ENCODE measurements at places on chromosomes 5 and 9.

- DNase-seq: no peak
Measured at GRCh38 chr9:35771075-35771433, 17.0 kb upstream of the MSMP start.

GRCh38 chr5:141343242-141343952, at the start of gene PCDHGA3:
Gene PCDHGA3 (plus strand): TSS chr5:141343829. CDS start chr5:141344034, 205 bp downstream.
- peak; percentile 29 for DNase-seq

DNA sequence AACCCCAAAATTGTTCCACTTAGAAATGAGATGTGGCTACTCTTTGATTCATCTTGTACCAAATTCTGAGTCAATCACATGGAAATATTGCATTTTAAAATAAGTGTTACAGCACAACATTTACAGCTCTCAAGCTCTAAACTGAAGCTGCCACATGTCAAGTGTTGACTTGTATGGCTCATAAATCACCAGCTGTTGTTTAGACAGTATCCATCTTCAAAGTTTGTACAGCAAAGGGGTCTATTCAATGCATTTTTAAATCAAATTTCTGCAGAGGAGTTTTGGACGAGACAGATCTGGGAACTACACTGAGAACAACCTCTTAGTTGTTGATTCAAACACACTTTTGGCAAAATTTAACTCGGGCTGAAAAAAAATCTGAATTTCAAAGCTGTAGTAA, 31.4 kb downstream of the CHSY3 start:
- no peak for DNase-seq

DNA sequence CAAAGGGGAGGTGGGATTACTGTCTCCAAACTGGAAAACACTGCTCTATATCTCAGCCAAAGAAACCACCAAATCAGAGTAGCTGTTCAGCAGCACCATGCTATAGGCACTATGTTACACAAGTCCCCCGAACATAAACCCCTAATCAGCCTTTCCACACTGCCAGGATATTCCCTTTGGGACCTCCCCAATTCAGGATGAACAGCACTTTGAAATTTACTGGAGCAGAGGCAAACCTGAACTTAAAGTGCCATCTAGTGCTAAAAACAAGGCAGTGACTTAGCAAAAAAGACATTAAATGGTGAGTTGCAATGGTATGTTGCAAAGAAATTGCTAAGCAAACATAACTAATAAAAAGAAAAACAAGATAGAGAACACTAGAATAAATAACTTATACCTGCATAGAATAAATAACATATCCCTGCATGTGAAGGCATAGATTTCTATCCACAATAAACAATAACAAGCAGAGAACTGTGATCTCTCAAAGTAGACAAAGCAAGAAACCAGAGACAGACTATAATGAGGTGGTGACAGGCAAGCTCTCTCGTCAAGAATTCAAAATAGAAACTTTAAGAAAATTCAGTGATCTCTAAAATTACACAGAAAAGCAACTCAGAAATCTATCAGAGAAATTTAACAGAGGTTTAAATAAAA, 584.4 kb upstream of the ACO1 start:
- peak; percentile 60 for DNase-seq

DNA sequence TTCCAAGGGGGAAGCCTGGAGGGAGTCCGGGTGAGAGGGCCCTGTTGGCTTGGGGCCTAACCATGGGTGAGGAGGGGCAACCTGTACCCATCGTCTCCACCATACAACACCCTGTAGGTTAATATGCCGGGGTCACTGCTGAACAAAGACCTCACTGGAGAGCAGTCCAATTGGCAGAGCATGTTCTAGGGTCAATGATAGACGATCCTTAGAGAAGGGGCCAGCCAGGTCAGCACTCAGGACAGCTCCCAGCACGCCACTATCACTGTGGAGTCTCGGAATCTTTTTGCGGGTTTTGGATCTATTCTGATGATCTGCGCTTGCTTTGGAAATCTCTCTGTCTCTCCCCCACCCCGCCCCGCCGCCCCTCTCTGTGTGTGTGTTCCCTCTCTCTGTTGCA, 218.4 kb upstream of the MVB12B start:
- no peak for DNase-seq

DNA sequence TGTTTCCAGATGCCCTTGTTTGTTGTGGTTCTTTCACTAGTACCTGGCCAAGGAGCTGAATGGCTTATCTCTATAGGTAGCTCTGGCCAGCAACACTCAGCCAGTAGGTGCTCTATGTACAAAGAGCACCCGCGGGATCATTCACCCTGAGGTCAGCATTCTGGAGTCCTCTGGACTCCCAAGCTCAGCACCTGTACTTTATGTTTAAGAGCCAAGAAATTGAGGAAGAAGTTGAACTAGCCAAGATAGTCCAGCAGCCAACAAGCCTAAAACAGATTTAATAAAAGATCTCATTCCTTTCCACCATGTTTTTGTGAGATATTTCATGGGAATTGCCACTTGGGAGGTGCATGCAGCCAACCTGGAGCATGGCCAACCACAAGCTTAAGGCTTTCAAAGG, 242.6 kb upstream of the PAPPA start:
- DNase-seq: no peak

GRCh38 chr5:157252711-157253465, 13.0 kb upstream of the CYFIP2 start:
- no peak for DNase-seq

DNA sequence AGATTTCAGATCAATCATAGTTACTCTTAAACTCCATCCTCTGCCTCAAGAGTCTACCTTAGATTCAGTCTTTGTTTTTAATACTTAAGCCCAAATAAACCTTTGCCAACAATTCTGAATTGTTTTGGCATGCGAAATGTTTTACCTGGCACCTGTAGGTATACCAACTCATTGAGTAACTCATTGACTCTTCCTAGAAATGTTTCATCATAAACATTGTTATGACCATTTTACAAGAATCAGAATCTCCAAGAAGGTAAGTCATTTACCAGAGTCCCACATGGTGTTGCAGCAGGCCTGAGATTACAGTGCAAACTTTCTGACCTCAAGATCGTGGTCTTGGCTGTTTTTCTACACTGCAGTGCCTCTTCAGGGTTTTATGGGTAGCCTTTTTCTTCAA, 750.4 kb downstream of the BRINP1 start:
- DNase-seq: no peak

GRCh38 chr5:180080486-180081280, 9.1 kb upstream of the RNF130 start:
- no peak for DNase-seq

DNA sequence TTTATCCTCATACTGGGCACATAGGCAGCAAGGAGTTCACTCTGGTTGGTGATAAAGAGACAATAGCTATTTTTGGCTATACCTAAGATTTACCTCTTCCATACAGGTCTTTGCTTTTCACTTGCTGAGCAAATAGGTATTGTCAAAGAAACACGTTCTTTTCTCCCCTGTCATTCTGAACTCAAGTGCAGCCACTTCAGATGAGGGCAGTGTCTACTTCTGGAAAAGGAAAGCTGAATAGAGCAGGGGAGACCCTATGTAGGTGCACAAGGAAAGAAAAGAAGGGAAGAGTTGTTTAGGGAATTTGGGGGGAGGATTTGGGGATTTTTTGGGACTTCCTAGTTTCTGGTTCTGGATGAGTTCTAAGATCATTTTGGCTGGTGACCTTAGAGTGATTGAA, 109.6 kb downstream of the ATP10B start:
- DNase-seq: no peak

DNA sequence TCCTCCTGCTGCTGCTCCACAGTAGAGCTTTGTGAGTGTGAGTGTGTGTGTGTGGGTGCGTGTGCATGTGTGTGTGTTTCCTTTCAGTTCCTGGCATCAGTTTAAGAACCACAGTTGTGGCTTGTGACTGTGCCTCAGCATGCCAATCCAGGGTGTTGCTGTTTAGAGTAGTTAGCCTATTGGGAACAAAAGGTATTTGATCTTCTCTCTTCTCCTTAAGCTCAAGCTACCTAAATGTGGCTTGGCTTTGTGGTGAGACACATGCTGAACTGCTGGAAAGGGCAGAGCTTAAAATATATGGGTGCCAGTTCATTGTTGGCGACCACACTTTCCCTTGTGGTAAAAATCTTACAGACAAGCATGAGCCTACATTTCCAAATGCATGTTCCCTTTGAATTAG, 116.6 kb upstream of the BNC2 start:
- DNase-seq: peak; percentile 12

- no peak for DNase-seq
Measured at GRCh38 chr5:160950311-160950710, 98.3 kb upstream of the ATP10B start.

DNA sequence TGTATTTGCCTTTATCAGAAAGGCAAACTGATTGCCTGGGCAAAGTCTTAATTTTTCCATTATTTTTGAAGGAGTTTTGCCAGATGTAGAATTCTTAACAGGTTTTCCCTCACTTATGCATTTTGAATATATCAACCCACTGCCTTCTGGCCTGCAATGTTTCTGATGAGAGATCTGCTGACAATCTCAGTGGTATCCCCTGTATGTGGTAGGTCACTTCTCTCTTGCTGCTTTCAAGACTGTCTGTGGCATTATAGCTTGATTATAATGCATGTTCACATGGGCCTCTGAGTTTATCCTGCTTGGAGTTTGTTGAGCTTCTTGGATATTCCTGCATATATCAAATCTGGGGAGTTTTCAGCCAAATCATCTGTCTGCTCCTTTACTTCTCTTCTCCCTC, 82.2 kb downstream of the HABP4 start:
- DNase-seq: no peak

DNA sequence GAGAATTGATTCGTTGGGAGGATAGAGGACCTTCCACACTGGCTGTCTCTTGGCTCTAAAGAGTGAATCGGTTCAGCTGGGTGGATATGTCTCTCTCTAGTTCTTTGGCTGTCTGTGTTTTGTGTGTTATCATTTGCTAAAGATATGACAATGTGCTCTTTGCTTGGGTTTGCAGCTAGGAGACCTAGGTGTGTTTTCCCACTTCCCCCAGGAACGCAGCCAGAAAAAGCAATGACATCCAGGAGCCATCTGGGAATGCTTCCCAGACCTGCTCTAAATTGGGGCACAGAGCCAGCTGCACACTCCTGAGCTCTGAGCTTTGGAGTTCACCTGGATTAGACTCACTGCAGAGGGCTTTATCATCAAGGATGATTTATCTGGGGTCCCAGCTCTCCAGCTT, 12.8 kb upstream of the PDZD2 start:
- DNase-seq: no peak

DNA sequence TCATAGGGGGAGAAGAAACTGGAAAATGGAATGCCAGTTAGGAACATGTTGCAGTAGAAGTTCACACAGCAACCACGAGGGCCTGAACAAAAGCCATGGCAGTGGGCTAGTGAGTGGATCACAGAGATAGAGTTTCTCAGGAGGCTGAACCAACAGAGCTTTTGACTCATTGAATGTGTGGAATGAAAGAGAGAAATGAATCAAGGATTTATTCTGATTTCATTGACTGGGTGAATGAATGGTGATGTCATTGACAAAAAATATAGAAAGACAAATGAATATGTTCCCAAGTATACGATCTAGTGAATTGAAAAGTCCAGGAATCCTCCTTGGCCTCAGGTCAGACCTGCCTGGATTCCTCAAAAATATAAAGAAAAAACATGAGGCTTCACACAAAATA, 99.2 kb downstream of the ZNF462 start:
- DNase-seq: peak; percentile 55

- DNase-seq: no peak
Measured at GRCh38 chr9:124266139-124266825, 8.5 kb downstream of the NEK6 start.

GRCh38 chr9:37453827-37454226, 11.4 kb downstream of the ZBTB5 start:
- DNase-seq: peak; percentile 70

- DNase-seq: peak; percentile 3
Measured at GRCh38 chr5:33850100-33850594, 41.6 kb downstream of the ADAMTS12 start.

DNA sequence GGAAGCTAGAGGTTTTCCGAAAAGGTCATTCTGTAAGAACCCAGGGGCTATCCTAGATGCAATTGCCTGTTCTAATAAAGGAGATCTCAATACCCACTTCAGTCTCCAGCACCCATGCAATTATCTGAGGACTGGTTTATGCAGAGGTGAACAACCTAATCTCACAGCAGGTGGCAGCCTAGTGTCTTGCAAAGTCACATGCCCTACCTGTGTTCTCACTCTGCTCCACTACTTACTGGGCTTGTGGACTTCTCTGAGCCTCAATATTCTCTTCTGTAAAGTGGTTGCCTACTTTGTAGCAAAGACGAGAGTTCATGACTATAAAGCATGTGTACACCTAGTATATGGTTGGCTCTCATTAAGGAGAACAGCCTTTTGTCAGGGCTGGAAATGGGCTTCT, 21.0 kb upstream of the ALDH1B1 start:
- peak; percentile 55 for DNase-seq

Data from bronchial epithelial cell (primary cell).